G401 (cell line): ENCODE measurements at places on chromosomes 7 and 10. TPM values are rescaled to one million over a fixed set of nuclear protein-coding genes. Genes with fewer than 3 reads are reported as not detected.

Gene LZTS2
- 146 and 166 TPM in 2 replicates for total RNA-seq

Gene DDX56
- 101 and 124 TPM in 2 replicates for total RNA-seq

Gene C10orf53
- not detected in 2 replicates for total RNA-seq

Gene TBL2
- 108 and 114 TPM in 2 replicates for total RNA-seq

Gene GIMAP6
- total RNA-seq, result not detected in 2 replicates

Gene ENKUR
- not detected in 2 replicates for total RNA-seq

Gene PSPH
- total RNA-seq, result 69.1 and 70.9 TPM in 2 replicates

Gene PALS2
- total RNA-seq, result 9.6 and 15.5 TPM in 2 replicates

Gene COL17A1
- 0.03 and 0.06 TPM in 2 replicates for total RNA-seq

Gene NUDT13
- total RNA-seq, result not detected in 2 replicates

Gene DPYSL4
- total RNA-seq, result 4.9 and 6.0 TPM in 2 replicates

Gene ZNF438
- total RNA-seq, result 1.0 and 9.6 TPM in 2 replicates

Gene HOXA13
- total RNA-seq, result 0.37 TPM in 1 of 2 replicates, not detected in the other

Gene EGFR
- 0.12 and 0.68 TPM in 2 replicates for total RNA-seq

Gene TAS2R4
- total RNA-seq, result not detected in 2 replicates

Gene SPRN
- not detected in 2 replicates for total RNA-seq

Gene OR2A42
- not detected in 2 replicates for total RNA-seq

Gene KIAA1217
- 0.31 and 2.1 TPM in 2 replicates for total RNA-seq
